ENCODE measurements at places on chromosomes 1 and 21.

- H3K27ac ChIP-seq = no peak overlapping the region
- DNase-seq = no peak
- H3K27me3 ChIP-seq = no peaks in the 10 kb centered on the region
- H3K4me3 ChIP-seq = no peak overlapping the region
Measured at GRCh38 chr21:33552093-33552998, 9.5 kb downstream of the SON start.

GRCh38 chr21:44865561-44866280, 7.8 kb downstream of the PTTG1IP start:
- peaks cover 64% of the 10 kb centered on the region for H3K4me1 ChIP-seq
- DNase-seq = no peak
- H3K36me3 ChIP-seq = peaks cover 36% of the 10 kb centered on the region
- no peaks in the 10 kb centered on the region for H3K27me3 ChIP-seq
- peak overlapping the region; percentile 57 for H3K4me3 ChIP-seq

- H3K4me1 ChIP-seq = peaks cover 16% of the 10 kb centered on the region
- no peak overlapping the region for H3K4me3 ChIP-seq
- H3K27ac ChIP-seq = no peak overlapping the region
- DNase-seq = no peak
- H3K27me3 ChIP-seq = no peaks in the 10 kb centered on the region
Measured at GRCh38 chr1:109160071-109160840, 46.3 kb downstream of the ELAPOR1 start.

- peaks cover 3% of the 10 kb centered on the region for H3K36me3 ChIP-seq
- no peak for DNase-seq
- H3K27me3 ChIP-seq = peaks cover 28% of the 10 kb centered on the region
- H3K27ac ChIP-seq = peak overlapping the region; percentile 47
- no peak overlapping the region for H3K4me3 ChIP-seq
Measured at GRCh38 chr21:38938343-38938742, 132.6 kb downstream of the ETS2 start.

GRCh38 chr21:37257511-37257966, 9.6 kb downstream of the VPS26C start:
- DNase-seq = peak; percentile 33
- peak overlapping the region; percentile 92 for H3K27ac ChIP-seq
- no peaks in the 10 kb centered on the region for H3K27me3 ChIP-seq
- peaks cover 29% of the 10 kb centered on the region for H3K4me1 ChIP-seq
- H3K4me3 ChIP-seq = peak overlapping the region; percentile 92

- no peak overlapping the region for H3K27ac ChIP-seq
- H3K4me1 ChIP-seq = peaks cover 7% of the 10 kb centered on the region
- DNase-seq = no peak
- no peak overlapping the region for H3K4me3 ChIP-seq
Measured at GRCh38 chr1:248913933-248914332, 7.9 kb downstream of the PGBD2 start.

DNA sequence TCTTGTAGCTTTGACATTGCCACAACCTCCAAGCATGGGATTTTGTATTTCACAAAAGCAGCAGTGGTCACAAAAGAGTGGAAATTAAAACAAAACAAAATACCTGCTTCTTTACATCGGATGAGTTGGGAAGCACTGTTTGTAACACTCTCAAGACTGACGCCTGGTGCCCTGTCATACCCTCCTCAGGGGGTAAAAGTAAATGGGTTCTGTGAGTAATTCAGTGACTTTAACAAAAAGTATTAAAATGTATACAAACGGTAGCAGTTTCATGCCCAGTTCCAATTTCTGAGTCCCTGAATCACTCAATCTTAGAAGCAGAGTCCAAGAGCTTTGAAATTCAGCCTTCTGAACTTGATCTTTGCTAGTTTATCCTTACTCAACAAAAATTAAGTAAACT, 152.5 kb downstream of the TIAM1 start:
- H3K27me3 ChIP-seq = peaks cover 17% of the 10 kb centered on the region
- H3K27ac ChIP-seq = no peak overlapping the region
- no peak overlapping the region for H3K4me3 ChIP-seq

- peak overlapping the region; percentile 80 for H3K4me3 ChIP-seq
- H3K4me1 ChIP-seq = peaks cover 7% of the 10 kb centered on the region
- H3K36me3 ChIP-seq = no peaks in the 10 kb centered on the region
Measured at GRCh38 chr1:227945891-227946623, 1.7 kb downstream of the WNT9A start.

GRCh38 chr1:43308635-43309404, 8.0 kb downstream of the TIE1 start:
- no peaks in the 10 kb centered on the region for H3K36me3 ChIP-seq
- no peak overlapping the region for H3K4me3 ChIP-seq
- peaks cover 33% of the 10 kb centered on the region for H3K27me3 ChIP-seq
- no peaks in the 10 kb centered on the region for H3K4me1 ChIP-seq
- H3K27ac ChIP-seq = no peak overlapping the region

DNA sequence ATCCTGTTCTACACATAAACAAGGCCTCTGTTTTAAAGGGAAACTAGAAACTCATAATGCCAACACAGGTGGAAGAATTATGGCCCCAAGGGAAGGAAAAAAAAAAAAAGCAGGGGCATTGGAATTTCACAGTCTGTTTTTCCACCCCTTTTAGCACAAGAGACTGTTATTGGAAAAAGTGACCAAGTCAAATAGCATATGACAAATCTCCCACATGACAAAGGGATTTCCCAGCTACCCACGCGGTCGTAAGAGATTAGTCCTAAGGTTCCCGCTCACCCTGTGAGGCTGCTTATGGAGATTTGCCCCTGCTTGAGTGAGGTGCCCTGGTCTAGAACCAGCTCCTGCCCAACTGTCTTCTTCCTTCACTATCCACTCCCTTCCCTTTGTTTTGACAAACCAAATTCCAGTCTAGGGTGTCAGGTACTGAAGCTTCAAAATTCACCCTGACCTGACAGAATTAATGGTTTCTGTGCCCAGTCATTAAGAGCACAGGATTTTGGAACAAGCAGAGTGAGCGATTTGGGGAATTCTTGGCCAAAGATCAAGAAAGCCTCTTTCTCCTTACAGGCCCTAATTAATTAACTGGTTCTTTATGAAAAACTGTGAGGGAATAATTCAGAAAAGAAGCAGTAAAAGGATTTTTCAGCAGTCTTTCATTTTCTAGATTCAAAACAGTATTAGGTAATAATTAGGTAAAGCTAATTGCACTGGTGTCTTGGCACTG, 107.3 kb downstream of the NMNAT2 start:
- H3K27me3 ChIP-seq = peaks cover 21% of the 10 kb centered on the region
- H3K4me1 ChIP-seq = no peaks in the 10 kb centered on the region
- H3K36me3 ChIP-seq = no peaks in the 10 kb centered on the region

GRCh38 chr21:45253180-45253579, 34.5 kb downstream of the POFUT2 start:
- DNase-seq = no peak
- peaks cover 17% of the 10 kb centered on the region for H3K4me1 ChIP-seq
- H3K4me3 ChIP-seq = no peak overlapping the region
- H3K27ac ChIP-seq = no peak overlapping the region
- H3K36me3 ChIP-seq = no peaks in the 10 kb centered on the region

DNA sequence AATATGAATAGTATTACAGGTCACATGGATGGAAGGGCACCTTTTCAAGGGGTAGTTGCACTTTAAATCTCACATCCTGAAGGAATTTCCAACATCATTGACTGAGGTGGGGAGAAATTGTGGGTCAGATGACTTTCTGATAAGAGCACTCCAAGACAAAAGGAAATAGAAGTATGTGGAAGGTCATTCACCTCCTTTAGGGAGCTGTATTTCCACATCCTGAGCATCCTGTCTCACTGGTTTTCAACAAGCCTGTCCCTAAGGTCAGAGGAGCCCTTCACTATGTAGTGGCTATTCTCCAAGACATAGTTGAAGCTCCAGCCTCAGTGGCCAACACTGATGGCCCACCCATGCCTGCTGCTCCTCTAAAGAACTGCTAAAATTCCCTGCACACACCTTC, 76.5 kb downstream of the ATP1A1 start:
- H3K4me3 ChIP-seq = no peak overlapping the region
- DNase-seq = no peak
- H3K27me3 ChIP-seq = peaks cover 21% of the 10 kb centered on the region
- peaks cover 6% of the 10 kb centered on the region for H3K36me3 ChIP-seq

DNA sequence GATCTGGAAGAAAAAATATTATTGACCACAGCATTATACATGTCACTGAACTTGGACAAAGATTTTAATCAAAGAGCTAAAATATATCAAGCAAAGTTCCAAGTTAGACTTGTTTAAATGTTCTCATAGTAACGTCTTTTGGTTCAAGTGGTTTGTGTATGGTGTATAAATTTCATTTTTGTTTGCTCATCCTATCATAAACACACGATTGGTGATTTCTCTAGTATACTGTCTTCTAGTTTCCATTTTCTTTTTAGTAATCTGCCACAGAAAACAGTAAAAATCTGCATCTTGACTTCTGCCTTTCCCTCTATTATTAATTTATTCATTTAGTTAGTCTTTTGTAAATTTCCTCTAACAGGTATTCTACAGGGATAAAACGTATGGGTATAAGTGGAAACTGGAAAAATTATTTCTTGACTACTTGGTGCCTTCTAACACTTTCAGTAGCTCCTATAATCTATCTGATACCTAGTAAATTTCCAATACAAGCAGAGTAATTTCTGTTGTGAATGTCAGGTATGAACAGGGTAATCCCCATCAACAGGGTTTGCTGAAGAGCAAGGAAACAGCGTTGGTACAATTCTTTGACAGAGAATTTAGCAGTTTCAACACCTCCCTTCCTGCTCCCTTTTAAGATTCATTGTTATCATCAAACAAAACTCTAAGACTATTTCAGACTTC, 268.0 kb downstream of the PTPRC start:
- no peaks in the 10 kb centered on the region for H3K36me3 ChIP-seq
- peaks cover 5% of the 10 kb centered on the region for H3K27me3 ChIP-seq
- H3K4me1 ChIP-seq = no peaks in the 10 kb centered on the region

GRCh38 chr1:24435782-24436365, 20.3 kb downstream of the NIPAL3 start:
- peaks cover 16% of the 10 kb centered on the region for H3K36me3 ChIP-seq
- no peaks in the 10 kb centered on the region for H3K27me3 ChIP-seq
- no peak overlapping the region for H3K27ac ChIP-seq
- H3K4me1 ChIP-seq = peaks cover 7% of the 10 kb centered on the region
- no peak for DNase-seq

DNA sequence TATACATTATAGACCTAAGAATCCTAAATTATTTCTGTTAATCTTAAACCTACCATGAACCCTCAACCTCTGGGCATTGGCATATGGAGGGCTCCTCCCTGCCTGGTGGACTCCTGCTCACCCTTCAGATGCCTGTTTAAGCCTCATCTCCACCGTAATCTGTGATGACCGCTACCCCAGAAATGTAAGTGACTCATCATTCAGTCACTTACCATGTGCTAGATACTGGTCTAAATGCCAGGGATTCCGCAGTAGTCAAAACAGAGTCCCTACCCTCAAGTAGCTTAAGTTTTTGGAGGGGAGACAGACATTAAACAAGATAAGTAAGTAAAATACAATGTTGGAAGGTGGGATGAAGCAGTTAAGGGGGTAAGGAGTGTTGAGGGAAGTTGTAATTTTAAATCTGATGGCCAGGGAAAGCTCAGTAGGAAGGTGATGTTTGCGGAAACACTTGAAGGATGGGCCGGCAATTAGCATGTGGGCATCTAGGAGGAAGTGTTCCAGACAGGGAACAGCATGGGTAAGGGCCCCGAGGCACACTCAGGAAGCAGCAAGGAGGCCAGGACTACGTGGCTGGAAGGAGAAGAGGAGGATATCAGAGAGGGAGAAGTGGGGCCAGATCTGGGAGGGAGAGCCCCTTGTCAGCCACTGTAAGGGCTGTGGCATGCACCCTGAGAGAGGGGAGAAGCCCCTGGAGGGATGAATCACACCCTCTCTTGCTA, 141.7 kb upstream of the HOOK1 start:
- H3K27me3 ChIP-seq = no peaks in the 10 kb centered on the region
- H3K4me3 ChIP-seq = no peak overlapping the region
- H3K27ac ChIP-seq = no peak overlapping the region
- DNase-seq = no peak
- H3K36me3 ChIP-seq = no peaks in the 10 kb centered on the region

DNA sequence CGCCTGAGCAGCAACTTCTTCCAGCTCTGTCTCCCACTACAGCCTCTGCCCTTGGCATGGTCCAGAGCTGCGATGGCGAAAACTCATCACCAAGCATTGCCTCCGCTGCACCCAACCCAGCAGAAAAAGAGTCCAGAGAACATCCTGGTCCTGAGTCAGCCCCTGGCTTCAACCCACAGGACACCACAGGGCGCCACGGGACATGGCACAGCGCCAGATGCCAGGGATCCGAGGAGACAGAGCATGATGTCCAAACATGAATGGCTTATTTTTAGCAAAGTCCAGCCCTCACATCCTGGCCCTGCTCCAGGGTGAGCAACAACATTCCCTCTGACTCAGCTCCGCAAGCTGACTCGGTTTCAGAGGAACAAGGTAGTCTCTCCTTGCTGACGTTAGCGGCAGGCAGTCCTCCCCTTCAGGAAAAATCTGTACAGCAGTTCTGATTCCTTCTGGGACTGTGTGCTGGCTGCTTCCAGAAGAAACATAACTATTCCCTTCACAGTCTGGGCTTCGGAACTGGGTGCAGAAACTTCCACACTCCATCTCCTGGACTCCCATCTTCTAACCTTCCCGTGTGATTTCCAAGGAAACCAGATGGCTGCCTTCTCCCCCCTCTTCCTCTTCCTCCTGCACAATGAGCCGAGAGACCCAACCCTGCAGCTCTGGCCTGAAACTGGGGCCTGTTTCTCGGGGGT, 131.3 kb downstream of the TOMM20 start:
- no peak overlapping the region for H3K27ac ChIP-seq
- no peak overlapping the region for H3K4me3 ChIP-seq
- no peaks in the 10 kb centered on the region for H3K4me1 ChIP-seq
- H3K36me3 ChIP-seq = peaks cover 2% of the 10 kb centered on the region

DNA sequence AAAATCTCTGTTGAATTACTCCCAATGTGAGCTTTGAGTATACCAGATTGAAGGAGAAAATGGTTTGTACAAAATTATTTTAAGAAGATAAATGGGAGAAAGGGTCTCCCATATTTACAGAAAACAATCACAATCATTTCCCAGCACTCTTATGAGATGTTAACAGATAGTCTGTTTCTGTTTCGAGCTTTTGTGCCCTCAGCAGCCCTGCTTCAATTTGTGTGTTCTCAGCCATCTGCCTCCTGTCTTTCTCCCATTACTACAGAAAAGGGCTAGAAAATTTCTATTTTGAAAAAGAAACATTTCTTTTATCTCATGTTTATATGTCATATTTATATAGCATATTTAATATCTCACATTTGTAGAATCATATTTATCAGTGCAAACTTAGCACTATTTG, 498.4 kb downstream of the TTLL7 start:
- H3K27ac ChIP-seq = no peak overlapping the region
- H3K4me3 ChIP-seq = no peak overlapping the region
- no peak for DNase-seq
- H3K27me3 ChIP-seq = no peaks in the 10 kb centered on the region

DNA sequence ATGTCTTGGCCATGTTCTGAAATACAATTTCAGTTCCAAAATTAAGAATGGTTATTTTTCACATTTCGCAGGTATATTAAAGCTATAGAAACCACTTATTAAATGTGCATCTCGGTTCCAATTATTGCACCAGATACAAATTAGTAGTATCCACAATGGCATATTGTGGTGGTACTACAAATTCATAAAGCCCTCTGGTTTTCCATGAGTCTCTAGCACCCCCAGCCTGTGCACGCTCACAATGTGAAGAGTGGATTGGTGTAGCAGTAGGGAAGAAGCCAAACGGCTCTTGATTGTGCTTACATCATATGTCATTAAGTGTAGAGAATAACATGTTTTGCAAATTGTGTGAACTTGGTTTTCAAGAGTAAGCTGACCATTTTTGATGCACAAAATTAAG, 1.9 kb upstream of the BRINP3 start:
- no peaks in the 10 kb centered on the region for H3K36me3 ChIP-seq
- no peak for DNase-seq
- H3K4me1 ChIP-seq = no peaks in the 10 kb centered on the region
- no peak overlapping the region for H3K4me3 ChIP-seq

Measured in effector memory CD8-positive, alpha-beta T cell (primary cell).